ENCODE measurements at places on chromosomes 5 and 9.

- no peak for DNase-seq
Measured at GRCh38 chr9:124553738-124554137, 46.5 kb upstream of the NR5A1 start.

DNA sequence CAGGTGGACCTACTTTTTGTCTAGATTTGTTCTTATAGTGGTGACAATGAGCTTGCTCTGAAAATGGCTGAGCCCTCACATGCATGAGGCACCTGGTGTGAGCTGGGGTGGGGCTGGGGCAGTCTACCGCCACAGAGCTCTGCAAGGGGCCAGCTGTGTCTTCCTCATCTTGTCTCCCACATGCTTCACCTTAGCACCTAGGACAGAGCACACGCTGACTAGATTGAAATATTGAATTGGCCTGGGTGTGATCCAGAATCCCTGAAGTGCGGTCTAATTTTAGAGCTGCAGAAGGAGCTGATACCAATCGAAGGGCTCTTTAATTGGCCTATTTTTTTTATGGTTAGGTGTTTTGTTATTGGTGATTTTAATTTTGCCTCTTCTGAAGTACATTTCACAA lies 126.1 kb upstream of the NFIB start:
- no peak for DNase-seq

DNA sequence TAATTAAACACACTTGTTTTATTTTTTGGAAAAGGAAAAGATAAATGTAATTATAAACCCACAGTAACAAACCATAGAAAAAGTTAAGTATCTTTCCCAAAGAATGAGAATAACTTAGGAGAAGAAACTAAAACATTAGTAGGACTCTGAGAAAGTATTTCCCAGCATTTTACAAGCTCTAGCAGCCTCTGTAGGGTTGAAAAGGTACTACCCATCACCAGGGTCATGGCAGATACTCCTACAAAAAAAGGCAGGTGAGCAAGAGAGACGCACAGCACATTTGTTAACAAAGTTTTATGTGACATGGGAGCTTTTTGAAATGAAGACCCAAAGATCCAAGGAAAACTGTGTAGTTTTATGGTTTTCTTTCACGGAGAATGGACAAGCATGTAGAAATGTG lies 77.7 kb upstream of the FAM169A start:
- DNase-seq, result no peak

DNA sequence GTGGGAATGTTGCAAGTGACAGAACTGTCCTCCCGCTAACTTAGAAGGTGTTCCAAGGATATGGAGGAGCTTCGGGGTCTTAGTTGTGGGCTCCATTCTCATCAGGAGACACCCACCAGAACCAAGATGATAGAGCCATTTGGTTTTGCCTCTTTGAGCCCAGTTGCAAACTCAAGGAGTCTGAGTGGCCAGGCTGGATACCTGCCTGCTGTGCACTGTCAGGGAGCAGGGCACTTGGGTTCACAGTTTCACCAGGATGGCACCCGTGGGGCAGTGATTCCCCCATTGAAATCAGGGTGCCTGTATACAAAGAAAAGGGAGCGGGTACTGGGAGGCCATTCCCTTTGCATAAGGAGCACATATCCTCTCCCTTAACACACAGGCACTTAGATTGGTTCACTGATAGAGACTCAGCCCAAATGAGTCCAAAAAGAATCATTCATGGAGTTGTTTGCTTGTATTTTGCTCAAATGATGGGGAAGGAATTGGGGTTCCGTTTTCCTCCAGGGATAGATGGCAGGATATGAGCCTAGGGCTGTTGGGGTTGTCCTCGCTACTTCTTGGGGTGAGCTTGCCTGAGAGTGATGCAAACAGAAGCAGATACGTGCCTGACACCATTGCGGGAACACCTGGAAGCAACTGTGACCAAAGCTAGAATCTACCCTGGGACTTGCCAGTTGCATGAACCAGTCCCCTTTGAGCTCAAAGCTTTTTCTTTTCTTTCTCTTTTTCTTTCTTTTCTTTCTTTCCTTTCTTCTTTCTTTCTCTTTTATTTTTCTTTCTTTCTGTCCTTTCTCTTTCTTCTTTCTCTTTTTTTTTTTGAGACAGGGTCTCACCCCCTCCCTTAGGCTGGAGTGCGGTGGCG lies 1.3 kb upstream of the PRR7 start:
- DNase-seq, result no peak

DNA sequence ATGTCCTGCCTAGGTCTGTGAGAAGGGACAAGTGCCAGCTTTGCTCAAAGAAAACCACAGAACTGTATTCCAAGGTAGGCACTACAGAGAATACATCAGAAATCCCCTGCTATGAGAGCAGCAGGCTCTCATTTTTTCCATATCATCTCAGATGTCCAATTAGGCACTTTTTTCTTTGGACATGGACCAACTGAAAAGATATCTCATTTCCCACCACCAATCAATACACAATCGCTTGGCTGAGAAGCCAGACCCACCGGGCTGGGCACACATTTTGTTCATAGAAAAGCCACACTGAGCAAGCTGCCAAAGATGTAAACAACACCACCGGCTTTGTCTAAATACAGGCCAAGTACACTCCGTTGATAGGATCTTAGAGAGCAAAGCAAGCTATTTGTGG lies 25.9 kb downstream of the STOM start:
- no peak for DNase-seq

- no peak for DNase-seq
Measured at GRCh38 chr5:90193185-90193822, 216.3 kb downstream of the CETN3 start.

- DNase-seq, result no peak
Measured at GRCh38 chr5:80798166-80798565, 143.4 kb upstream of the DHFR start.

GRCh38 chr9:79667120-79667519 lies 95.4 kb downstream of the TLE4 start:
- DNase-seq, result no peak

DNA sequence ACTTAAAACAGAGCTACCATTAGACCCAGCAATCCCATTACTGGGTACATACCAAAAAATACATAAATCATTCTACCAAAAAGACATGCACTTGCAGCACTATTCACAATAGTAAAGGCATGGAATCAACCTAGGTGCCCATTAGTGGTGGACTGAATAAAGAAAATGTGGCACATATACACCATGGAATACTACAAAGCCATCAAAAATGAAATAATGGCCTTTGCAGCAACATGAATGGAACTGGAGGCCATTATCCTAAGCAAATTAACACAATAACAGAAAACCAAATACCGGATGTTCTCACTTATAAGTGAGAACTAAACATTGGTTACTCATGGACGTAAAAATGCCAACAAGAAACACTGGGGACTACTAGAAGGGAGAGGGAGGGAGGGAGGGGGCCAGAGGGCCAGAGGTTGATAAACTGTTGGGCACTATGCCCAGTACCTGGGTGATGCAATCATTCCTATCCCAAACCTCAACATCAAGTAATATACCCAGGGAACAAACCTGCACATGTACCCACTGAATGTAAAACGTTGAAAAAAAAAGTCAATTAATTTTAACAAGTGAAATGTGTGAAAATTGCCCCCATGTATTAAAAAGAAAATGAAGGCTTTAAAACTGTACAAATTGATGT lies 24.5 kb upstream of the GPR150 start:
- no peak for DNase-seq

DNA sequence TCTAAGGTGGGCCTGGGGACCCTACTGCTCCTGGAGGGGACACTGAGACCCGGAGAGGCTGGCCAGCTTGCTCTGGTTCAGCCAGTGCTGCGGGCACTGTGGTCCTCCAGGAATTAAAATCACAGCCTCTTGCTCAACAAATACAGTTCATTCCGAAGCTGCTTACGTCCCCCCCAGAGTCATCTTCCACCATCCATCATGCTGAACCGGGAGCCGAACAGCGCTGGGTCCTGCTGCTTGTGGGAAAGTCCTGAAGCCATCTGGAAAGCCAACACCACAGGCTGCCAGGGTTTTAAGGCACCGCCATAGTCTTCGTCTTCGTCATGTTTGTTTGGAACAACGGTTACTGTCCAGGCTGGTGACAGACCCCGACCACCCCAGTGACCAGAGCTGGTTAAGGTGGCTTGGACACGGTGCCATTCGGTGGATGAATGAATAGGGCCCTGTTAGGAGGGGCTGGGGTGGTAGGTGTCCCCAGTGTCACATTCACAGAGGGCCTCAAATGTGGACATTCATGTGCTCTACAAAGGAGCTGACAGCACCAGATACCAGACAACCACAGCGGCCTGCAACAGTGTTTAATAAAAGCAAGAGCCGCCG lies 81.6 kb upstream of the PHYKPL start:
- no peak for DNase-seq
